ENCODE measurements at places on chromosomes 13 and 19.

- no peak for DNase-seq
Measured at GRCh38 chr13:46572752-46573431, 19.9 kb downstream of the LRCH1 start.

DNA sequence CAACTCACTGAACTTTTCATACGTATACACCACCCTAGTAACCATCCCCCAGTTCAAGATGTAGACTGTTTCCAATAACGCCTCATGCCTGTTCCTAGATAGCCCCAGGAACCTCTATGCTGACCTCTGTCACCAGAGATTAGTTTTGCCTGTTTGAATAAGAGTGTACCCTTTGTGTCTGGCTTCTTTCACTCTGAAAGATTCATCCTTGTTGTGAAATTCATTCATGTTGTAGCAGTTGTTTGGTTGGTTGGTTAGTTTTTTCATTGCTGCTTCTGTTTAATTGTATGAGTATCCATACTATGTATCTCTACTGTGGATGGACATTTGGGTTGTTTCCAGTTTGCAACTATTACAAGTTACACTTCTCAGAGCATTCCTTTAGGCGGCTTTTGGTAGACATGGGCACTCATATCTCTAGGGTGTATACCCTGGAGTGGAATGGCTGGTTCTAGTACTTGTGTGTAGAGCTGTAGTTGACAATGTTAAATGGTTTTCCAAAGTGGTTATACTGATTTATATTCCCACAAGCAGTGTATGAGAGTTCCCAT, 1.6 kb downstream of the RNASEH2B start:
- DNase-seq = no peak

DNA sequence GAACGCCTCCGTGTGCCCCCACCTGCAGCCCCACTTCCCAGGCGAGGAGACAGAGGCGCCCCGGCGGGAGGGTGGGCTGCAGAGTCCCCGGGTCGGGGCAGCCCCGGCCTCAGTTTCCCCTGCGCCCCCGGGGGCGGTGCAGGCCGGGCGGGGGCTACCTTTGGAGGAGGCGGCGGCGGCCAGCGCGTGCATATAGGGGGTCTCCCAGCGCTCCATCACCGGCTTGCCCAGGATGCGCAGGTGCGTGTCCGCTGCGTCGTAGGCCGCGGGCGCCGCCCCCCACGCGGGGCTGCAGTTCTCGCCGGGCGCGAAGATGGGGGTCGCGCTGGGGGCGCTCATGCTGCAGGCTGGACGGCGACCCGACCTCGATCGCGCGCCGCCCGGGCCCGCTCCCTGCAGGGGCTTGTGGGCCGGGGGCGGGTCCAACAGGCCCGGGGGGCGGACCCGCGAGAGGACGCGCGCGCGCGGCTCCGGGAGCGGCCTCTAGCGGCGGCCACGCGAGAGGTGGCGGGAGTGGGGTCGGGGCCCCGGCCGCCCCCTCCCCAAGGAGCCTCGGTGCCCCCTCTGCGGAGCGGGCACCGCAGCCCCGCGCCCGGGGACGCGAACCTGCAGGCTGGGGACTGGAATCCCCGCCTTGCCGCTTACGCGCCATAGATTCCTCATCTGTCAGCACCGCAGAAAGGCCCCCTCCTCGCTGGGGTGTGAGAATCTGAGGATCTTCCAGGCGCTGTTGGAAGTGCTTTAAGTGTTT, at the start of gene GAMT:
Gene GAMT, minus strand, starts transcription at position 405 of the 751 bp plus-strand sequence. Its CDS starts 66 bp downstream, at position 339.
- no peak for DNase-seq

DNA sequence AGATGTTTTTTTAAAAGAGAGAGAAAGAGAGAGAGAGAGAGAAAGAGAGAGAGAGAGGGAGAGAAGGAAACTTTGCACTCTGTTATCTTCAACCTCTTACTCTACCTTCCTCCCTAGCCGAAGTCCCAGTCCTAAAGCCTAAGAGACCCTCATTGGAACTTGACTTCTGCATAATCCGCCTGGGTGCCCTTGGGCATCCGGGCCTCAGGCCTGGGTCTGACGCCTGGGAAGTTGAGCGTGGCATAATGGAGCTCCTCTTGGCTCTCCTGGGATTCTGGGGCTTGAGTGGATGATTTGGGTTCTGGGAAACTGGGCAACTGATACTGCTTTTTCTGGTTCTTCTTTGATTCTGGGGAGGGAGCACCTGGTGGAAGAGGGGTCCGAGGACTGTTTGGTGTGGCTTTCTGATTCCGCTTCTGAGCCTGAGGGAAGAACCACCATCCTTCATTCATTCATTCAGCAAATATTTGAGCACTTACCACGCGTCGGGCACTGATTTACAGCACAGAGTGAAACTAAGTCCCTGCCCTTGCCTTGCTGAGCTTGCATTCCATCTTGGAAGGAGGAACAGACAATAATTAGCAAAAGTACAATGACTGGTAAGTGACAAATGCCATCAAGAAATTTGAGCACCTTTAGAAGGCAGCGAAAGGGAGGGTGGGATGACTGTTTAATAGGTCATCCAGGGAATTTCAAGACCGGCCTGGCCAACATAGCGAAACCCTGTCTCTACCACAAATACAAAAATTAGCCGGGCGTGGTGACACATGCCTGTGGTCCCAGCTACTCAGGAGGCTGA, 6.3 kb downstream of the SIGLEC10 start:
- DNase-seq = no peak

DNA sequence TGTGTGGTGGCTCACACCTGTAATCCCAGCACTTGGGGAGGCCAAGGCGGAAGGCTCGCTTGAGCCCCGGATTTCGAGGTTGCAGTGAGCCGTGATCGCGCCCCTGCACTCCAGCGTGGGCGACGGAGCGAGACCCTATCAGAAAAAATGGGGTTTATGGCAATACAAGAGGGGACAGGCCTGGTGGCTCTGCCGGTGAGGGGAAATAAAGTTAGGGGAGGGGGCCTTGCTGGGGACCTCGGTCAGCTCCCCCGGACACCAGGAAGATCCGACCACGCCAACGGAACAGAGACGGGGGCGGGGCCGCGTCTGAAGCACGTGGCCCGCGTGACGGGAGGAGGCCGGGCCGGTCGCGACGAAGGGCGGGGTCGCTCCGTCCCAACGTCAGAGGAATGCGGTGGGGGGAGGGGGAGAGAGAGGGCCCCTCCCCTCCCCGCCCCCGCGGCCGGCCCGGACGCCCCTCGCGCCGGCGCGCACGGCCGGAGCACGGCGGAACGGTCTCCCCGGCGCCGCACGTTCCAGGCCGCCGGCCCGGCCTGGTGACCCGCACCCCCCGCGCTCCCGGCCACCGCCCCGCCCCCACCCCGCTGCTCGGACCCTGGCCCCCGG, 1.9 kb upstream of the HNRNPL start:
- DNase-seq = peak; percentile 80

DNA sequence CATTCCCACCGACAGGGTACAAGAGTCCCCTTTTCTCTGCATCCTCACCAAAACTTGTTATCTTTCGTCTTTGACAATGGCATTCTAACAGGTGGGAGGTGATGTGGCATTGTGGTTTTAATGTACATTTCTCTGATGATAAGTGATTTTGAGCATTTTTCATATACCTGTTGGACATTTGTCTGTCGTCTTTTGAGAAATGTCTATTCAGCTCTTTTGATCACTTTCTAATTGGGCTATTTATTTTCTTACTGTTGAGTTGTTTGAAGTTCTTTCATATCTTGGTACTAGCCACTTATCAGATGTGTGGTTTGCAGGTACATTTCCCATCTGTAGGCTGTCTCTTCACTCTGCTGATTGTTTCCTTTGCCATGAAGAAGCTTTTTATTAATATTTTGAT, 219.0 kb upstream of the SOX1 start:
- DNase-seq = no peak

- no peak for DNase-seq
Measured at GRCh38 chr19:53372196-53372595, 6.7 kb downstream of the ZNF525 start.

GRCh38 chr13:20182231-20182846, 10.4 kb downstream of the GJB2 start:
- peak; percentile 86 for DNase-seq

- DNase-seq = no peak
Measured at GRCh38 chr19:51692468-51692867, 662 bp upstream of the SPACA6 start.

- DNase-seq = peak; percentile 65
Measured at GRCh38 chr13:32031815-32032370, 319 bp downstream of the FRY start.

- no peak for DNase-seq
Measured at GRCh38 chr13:110073982-110074381, 233.0 kb downstream of the COL4A1 start.

DNA sequence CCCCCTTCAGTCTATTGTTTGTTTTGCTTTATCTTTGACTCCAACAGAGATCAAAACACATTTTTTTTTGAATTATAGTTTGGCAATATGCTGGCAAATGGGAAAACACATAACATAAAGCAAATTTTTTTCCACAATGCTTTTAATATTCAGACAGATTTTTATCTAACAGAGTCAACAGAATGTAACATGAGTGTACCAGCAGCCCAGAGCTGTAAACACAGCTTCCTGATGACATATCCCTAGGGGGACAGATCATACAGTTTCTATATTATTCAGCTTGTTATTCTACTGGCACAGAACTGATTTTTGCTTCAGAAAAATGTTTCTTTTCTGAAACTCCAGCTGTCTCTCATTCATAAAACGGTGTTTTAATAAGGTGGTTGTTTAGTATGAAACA, 168.8 kb downstream of the OLFM4 start:
- no peak for DNase-seq

DNA sequence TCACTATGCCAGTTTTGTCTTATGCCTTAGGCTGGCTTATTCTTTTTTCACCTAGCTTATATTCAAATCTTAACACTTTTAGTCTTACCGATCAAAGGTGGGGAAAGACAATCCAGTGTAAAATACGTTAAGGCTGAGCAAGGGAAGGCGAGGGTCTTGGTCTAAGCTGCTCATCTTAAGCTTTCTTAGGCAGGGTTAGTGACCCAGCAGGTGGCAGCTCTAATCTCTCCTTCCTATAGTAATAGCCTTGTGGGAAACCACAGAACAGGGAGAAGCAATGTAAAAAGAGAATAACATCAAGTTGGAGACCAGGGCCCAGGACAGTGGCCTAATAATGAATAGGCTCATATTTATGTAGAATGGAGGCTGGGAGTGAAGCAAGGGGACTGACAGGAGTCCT, 45.9 kb downstream of the COG3 start:
- DNase-seq = no peak

GRCh38 chr19:29293736-29294342, 80.9 kb upstream of the UQCRFS1 start:
- DNase-seq = no peak

GRCh38 chr13:112708560-112709240, 18.9 kb downstream of the ATP11A start:
- DNase-seq = no peak

- DNase-seq = no peak
Measured at GRCh38 chr19:33376941-33377557, 3.5 kb downstream of the CEBPG start.

DNA sequence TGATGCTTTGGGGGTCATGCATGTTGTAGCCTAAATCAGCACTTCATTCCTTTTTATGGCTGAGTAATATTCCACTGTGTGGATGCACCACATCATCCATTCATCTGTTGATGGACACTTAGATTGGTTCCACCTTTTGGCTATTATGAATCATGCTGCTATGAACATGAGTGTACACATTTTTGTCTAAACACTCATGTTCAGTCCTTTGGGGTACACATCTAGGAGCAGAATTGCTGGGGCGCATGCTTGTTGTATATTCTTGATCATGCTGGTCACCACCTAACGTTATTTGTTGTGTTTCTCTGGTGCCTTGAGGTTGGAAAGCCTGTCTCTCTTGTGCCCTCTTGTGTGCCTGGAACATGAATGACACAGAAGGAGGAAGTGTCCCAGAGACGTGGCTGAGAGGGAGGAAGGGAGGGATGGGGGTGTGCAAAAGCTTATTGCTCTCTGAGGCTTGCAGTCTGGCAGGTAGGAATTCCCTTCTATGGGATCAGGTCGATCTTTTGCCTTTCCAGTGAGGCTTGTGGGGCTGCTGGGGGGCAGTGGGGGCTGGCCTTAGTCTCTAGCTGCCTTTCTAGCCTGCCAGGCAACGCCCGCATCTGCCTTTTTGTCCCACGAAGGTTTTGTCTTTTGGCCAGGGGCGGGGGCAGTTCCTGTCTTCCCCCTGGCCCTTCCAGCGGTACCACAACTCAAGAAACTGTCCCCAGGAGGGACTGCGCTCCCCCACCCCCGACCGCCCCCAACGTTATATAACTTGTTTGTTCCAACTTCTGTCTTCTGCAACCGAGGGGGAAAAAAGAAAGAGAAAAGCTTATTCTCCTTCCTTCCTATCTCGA, 7.6 kb downstream of the KLHL26 start:
- DNase-seq = no peak

DNA sequence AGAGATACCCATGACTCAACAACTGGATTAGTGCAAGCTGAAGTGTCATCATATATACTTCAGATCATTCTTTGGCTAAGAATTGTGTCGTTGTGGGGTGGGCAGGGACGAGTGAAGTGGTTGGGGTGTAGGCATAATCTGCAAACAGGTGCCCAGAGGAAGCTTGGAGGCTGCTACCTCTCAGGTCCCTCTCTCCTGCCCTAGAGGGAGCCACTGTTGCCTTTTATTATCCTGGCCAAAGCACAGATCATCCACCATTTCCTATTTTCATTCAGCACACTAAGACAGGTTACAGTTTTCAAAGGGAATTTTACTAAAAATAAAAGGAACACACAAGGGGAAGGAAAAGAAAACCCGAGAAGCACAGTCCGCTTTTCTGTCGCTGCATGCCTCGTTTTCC, 126.6 kb downstream of the HS6ST3 start:
- DNase-seq = no peak

- no peak for DNase-seq
Measured at GRCh38 chr19:8458380-8458779, 13.6 kb downstream of the HNRNPM start.

DNA sequence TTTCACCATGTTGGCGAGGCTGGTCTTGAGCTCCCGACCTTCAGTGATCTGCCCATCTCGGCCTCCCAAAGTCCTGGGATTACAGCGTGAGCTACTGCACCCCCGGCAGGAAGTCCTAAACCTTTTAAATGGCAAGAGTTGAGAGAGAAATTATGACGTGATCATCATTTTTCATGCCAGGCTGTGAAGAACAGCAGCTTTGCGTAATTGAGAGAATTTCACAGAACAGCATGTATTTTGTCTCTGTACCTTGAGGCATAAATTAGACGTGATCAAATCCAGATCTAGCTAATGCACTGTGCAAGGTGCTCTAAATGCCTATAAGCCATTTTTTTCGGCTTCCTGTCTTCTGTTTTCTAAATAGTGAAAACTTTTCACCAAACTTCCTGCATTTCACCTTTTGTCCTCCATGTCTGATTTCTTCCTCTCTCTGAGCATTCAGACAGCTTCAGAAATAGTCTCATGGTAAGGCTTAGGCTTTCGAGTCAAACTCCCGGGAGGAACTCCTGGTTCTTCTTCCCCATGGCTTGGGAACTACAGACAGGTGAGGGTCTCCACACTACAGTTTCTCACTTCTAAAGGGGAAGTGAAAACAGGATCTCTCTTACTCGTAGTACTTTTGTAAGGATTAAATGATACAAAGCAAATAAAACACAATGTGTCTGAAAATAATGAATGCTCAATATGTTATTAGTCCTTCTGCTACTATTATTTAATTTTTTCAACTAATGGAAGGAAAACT, 51.0 kb downstream of the WDFY2 start:
- no peak for DNase-seq

- DNase-seq = no peak
Measured at GRCh38 chr13:99721606-99722337, 220.5 kb downstream of the TM9SF2 start.

Data from NCI-H748 treated with DMSO at 0.1 percent for 48 hours (cell line).